Left hindlimb (tissue), 1 donor: ENCODE measurements at places on chromosomes 6 and 20.

DNA sequence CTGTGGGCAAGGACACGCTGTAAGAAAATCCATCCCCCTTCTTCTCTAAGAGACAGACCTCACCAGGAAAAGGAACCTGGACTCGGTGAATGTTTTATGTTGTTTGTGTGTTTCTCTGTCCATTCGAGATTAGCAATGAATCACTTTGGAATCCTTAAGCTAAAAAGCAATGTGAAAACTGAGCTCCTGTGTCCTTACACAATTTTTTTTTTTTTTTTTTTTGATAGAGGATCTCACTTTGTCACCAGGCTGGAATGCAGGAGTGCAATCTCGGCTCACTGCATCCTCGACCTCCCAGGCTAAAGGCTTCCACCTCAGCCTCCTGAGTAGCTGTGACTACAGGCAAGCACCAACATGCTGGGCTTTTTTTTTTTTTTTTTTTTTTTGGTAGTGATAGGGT is 32.1 kb downstream of the BFSP1 start:
- DNase-seq, result no peak

GRCh38 chr20:46361381-46361780 is 45.0 kb downstream of the ELMO2 start:
- DNase-seq, result no peak

DNA sequence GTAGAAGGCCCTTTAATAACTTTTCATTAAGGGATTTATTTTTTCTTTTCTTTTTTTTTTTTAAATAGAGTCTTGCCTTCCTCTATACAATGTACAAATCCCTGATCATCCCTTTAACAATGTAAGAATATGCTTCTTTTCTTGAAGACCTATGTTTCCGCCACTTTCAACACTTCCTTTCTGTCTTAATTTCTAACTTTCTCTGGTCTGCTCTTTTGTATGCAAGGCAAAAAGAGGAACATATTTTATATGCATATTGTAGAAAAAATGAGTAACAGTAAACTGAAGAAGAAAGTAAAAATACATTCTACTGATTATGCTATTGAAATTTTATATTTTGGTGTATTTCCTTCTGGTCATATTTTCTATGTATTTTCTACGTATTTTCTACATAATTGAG is 484.7 kb downstream of the TFAP2B start:
- no peak for DNase-seq

DNA sequence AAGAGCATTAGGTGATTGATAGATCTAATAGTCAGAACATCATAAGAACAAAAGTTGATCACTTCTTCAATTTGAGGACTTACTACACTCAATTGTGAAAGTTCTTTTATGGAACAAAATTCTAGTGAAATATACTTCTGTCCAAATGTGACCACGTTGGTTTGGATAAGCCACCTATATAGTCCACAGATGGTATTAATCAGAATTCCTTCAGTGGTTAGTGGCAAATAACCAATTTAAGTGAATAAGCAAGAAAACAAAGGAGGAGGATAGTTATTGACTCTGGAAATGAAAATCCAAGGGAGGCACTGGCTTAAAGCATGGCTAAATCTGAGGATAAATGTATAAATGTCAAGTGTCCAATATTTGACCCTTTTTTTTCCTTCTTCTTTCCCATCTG is 268.5 kb upstream of the MARCKS start:
- DNase-seq, result no peak

- DNase-seq, result no peak
Observed at GRCh38 chr6:124143435-124143834, 339.8 kb downstream of the NKAIN2 start.

GRCh38 chr6:47162793-47163192 is 120.7 kb upstream of the ADGRF1 start:
- no peak for DNase-seq

DNA sequence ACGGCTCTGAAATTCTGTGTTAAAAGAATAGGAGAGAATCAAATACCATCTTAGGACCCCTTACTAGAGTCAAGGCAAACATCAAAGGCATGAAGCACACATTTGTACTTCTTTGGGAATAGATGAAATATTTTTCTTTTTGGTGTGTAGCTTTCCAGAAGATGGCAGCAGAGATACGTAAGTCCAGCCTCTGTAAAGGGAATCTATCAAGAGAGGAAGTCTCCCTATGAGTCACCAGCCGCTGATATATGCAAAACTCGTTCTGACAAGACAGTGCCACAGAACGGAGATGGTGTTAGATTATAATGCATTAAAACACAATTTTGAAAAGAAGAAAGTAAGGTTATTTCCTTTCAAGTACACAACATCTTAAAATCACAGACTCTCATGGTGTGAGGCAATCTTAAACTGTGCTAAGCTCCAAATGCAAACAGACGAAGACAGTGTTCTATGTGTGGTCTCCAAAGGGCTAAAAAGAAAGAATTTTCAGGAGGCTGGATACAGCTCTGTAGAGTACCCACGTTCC is 120.0 kb upstream of the AGPAT4 start:
- DNase-seq, result no peak
